ENCODE measurements at places on chromosomes 2 and 18.
A peak's percentile ranks its signal among the peaks of the same experiment; 100 is the strongest.

DNA sequence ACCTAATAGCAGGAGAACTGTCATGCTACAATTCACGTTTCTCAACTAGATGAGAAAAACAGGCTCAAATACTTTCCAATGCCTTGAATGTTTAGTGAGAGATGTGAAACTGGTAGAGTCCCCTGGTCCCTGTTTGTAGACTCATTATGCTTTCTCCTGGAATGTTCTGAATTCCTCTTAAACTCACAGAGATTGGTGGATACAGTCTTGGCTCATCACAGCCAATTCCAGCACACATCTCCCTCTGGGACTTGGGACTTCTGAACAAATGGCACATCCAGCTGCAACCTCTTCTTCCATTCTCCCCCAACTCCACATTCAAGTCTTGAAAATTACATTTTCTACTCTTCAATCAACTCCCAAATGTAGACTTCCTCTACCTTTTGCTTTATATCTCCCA is 58.4 kb upstream of the NT5C1B start:
- no peak for DNase-seq

DNA sequence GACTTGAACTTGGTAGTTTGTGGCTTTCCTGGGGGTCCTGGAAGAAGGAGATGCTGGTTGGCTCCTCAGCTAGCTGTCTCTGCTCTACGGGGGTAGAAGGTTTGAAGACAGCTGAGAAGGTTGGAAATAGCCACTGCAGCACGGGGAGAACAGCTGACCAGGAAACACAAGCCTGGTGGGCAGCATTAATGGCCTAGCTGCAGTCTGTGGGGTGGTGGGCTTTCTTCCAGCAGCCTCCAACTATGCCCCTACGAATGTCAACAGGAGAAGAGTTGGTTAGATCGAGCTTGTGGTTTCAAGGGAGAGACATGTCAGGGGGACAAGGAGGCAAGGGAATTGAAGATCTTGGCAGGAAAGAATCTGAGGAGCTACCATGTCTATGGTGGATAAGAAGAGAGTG is 38.9 kb downstream of the PMAIP1 start:
- DNase-seq, result no peak

DNA sequence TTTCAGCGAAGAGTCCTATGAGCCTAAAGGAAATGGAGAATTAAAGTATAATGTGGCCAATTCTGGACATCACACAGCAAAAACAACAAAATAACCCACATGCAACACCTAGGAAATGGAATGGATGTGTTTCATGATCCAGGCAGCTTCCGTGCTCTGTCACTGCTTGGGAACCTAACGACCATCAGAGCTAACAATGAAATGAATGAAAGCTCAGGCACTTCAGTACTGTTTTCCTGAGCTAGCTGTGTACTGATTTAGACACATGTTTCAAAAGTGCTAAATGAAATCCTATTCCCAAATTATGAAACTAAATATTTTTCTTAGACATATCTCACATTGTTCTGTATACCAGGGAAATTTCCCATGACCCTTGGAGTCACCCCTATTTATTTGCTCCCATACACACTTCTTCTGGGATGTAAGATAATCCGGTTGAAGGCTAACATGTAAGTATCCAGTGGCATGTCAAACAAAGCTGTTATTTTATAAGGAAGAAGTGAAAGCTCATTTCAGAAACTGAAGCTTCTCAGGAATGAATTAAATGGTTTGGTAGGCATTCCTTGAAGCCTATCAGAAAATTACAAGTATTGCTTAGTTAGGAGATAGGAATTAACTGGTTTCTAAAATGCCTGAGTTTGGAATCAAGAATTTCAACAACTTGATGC is 108.5 kb upstream of the RND3 start:
- DNase-seq, result no peak

GRCh38 chr2:9655441-9656269 is 24.9 kb upstream of the YWHAQ start:
- peak; percentile 56 for DNase-seq

DNA sequence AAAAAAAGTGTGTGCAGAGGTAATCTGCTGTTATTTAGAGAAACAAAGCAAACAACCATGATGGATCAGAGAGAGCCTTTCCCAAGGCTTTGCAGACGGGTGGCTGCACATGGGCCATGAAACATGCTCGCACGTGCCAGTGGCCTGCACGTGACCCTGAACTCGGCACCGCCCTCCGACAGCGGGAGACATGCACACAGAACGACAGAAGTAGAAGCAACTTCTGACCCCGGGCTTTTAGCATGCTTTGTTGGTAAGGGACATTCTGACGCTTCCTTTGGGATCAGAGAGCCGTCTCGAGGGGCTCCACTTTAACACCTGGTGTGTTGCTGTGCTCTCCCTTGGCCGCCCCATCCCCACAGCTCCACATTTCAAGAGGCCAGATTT is 112.5 kb downstream of the KCNF1 start:
- DNase-seq, result no peak
